ENCODE measurements at places on chromosomes 2 and 18.

GRCh38 chr2:26864226-26864625 lies 16.3 kb downstream of the DPYSL5 start:
- no peak for DNase-seq

DNA sequence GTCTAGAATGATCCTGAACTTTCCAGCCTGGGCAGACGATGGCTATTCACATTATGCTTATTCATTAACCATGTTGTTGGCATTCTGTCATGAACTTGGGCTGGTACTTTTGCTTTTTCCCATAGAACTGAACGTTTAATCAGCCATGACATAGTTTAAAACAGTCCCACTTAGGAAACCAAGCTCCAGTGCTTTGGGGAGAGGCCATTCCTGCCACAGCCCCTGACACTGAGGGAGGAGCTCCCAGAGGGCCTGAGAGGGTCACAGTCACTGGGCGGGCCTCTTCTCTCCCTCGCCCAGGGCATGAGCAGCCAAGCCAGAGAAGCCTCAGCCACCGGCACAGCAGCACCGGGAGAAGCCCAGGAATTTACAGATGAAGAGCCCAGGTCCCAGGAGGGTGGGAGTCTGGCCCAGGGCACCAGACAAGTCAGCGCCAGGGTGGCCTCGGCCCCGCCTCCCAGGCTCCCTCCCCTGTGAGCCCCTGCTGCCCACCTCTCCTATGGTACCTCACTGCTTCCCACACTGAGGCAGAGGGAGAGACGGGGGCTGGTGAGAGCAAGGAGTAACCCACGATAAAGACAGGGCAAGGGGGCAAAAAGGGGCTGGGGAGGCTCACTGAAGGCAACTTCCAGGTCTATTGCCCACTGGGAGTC lies 33.6 kb downstream of the MAL start:
- no peak for DNase-seq

DNA sequence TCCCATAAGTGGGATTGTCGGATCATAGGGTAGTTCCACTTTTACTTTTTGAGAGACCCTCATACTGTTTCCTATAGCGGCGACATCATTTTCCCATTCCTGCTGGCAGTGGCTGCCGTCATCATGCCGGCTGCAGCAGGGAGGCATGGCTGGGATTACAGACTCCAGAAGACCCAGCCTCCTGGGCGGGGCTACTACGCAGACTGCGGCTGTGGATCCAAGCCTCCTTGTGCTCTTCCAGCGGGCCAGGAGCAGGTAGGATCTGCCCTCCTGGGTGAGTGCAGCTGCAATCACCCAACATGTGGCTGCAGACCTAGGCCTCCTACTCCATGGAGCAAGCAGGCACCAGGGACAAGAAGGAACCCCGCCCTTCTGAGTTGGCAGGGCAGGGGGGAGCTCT lies 359.2 kb downstream of the GALR1 start:
- DNase-seq, result no peak

GRCh38 chr2:227710986-227711385 lies 6.8 kb downstream of the SLC19A3 start:
- no peak for DNase-seq

- no peak for DNase-seq
Measured at GRCh38 chr2:183195998-183196409, 71.8 kb downstream of the NUP35 start.

- no peak for DNase-seq
Measured at GRCh38 chr2:2748399-2749205, 417.5 kb upstream of the MYT1L start.

DNA sequence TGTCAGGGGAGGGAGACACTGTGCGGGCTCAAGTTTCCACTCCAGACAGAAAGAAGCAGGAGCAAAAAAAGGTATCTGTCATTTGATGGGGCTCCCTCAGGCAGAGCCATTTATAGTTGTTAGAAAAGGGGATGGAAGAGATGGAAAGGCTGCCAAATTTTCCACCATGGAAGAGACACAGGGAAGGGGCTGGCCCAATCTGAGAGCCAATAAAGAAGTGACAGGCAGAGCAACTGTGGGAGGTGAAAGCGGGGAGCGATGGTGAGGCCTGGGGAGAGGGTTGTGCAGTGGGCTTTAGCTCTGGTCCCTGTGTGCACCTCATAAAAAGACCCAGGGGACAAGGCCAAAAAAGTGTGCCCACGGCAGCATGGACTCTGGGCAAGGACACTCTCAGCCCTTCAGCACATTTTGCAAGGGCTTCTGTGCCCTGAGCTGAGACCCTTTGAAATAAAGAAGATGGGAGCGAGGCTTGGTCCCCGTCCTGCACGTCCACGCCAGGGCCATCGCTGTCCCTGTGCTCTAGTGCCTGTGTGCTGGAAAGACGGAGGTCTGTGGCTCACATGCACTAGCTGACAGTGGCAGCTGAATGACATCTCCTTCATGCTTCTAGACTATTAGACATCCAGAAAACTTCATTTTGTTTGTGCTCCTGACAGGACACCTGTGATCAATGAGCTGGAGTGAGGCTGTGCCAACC lies 456.7 kb upstream of the HS6ST1 start:
- no peak for DNase-seq

- peak; percentile 84 for DNase-seq
Measured at GRCh38 chr2:44705876-44706480, 235.5 kb upstream of the SIX3 start.

DNA sequence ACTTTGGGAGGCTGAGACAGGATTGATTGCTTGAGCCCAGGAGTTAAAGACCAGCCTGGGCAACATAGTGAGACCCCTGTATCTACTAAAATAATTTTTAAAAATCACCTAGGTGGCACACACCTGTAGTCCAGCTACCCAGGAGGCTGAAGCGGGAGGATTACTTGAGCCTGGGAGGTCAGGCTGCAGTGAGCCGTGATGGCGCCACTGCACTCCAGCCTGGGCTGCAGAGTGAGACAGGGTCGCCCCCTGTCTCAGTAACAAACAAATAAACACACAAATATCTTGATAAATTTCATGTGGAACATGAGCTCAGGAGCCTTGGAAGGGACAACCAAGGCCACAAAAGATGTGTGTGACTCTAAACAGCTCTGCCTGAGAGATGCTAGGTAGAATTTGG lies 11.7 kb upstream of the ANKRD53 start:
- no peak for DNase-seq

DNA sequence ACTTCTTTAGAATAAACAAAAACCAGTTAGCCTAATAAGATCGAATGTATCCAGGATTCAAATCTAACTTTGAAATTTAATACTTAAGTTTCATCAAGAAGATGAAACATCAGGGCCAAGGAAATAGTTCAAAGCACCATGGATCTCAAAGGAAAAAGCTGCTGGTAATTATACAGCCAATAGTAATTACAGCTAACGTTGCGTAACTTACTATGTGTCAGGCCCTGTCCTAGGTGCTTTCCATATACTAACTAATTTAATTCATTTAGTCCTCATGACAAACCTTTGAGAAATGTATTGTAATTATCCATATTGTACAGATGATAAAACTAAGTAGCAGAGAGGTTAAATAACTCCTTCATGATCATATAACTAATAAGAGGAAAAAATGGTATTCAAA lies 598.6 kb downstream of the NYAP2 start:
- no peak for DNase-seq

GRCh38 chr2:234980451-234981187 lies 28.8 kb downstream of the SH3BP4 start:
- peak; percentile 72 for DNase-seq

DNA sequence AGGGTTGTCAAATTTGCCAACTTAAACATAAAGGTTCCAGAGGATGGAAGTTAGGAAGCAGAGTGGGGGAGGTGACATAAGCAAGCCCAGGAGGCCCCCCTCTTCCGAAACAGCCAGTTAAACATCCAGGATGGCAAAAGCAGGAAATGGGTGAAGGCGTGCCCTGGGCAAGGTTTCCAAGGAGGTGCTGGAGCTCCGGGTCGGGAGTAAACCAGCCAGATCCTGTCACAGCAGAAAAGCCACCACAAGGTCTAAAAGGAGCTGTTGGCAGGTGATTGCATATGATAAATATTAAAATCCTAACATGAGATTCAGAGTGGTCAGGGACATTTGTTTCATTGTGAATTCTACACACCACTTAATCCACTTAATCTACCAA lies 572.2 kb upstream of the SALL3 start:
- peak; percentile 64 for DNase-seq

- peak; percentile 45 for DNase-seq
Measured at GRCh38 chr2:107669335-107669734, 157.4 kb upstream of the RGPD4 start.

DNA sequence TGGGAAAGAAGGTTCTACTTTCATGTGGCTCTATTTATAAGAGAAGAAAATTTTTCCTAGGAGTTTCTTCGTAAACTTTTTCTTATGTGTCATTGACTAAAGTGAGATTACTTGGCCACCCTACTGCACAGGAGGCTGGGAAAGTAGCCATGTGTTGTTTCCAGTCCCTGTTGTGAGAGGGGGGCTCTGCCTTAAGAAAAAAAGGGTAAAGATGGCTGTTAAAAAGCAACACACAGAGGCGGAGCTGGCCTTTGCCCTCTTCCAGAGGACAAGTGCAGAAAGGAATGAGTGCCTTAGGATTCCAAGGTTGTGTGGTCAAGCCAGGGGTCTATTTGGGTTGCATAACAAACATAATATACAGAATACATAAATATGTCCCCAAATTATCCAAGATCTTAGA lies 230.0 kb upstream of the CXCR4 start:
- no peak for DNase-seq

GRCh38 chr2:150909090-150909489 lies 352.6 kb downstream of the RBM43 start:
- DNase-seq, result no peak

GRCh38 chr2:4979111-4979510 lies 713.1 kb upstream of the SOX11 start:
- no peak for DNase-seq

GRCh38 chr2:149291881-149292280 lies 38.5 kb upstream of the LYPD6 start:
- no peak for DNase-seq

- DNase-seq, result no peak
Measured at GRCh38 chr2:3348767-3349166, 28.9 kb downstream of the EIPR1 start.

- no peak for DNase-seq
Measured at GRCh38 chr18:9140381-9140780, 3.8 kb downstream of the ANKRD12 start.

DNA sequence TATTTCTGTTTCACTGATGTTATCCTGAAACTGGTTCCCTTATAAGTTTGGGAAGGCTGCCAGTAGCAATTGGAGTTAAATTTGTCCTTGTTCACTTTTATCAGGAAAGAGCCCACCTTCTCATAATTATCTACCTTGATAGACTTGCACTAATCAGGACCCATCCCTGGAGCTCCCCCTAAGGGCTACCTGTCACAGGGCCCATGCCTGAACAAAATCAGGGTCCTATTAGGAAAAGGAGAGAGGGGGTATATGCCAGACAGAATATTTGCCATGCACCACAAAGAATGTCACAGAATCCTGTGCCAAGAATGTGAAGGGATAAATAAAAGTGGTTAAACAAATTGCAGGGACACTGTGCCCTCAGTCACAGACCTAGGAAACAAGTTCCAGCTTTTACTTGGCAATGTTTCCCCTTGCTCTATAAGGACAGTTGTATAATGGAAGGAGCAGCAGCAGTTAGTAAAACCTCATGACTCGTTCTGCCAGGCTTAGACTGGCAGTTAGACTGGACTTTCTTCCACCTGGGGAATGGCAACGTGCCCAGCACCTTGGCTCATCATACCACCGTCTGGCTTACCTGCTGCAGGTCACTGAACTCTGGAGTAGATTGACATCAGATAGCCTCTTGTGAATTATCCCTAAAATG lies 32.3 kb upstream of the VWC2L start:
- peak; percentile 1 for DNase-seq

DNA sequence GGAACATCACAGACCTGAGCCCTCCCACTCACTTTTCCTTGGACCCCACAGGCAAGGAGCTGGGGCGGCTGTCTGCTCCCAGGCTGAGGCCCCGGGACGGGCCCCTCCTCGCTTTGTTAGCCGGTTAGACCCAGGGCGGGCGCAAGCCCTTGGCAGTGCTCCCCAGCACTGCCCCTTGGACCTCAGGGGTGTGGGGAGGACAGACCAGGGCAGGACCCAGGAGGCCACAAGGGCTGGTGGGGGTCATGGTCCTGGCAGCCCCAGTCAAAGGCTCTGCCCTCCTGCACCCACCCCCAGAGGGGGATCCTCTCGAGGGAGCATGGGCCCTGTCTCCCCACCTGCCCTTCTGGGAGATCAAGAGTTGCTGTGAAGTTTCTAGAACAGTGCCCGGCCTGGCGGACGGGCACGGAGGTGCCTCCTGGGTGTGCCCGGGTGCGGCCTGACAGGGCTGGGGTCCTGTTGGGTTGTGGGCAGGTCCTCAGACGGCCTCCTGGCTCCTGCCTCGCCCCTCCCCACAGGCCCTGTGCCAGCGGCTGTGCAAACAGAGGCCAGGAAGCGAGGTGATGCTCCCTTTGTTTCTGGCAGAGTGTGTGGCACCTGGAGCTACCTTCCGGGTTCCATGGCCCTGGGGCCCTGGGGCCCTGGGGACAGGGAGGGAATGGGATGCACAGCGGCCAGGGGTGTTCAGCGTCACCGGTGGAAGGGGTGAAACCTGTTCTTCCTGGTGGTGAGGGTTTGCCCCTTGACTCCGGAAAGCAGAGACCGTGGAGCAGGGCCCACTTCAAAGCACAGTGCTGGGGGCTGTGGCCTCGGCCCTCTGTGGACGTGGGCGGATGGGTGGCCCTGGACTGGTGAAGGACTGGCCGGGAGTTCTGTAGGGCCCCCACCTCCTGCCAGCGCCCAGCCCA lies 2.9 kb upstream of the GAL3ST2 start:
- DNase-seq, result peak; percentile 92
